ENCODE measurements at places on chromosomes 13 and 19.

GRCh38 chr19:3986260-3987041 lies 1.2 kb upstream of the EEF2 start:
- DNase-seq = peak; percentile 64

GRCh38 chr13:37878921-37879320 lies 9.3 kb upstream of the TRPC4 start:
- no peak for DNase-seq

- no peak for DNase-seq
Measured at GRCh38 chr13:111859354-111860230, 207.4 kb upstream of the SOX1 start.

DNA sequence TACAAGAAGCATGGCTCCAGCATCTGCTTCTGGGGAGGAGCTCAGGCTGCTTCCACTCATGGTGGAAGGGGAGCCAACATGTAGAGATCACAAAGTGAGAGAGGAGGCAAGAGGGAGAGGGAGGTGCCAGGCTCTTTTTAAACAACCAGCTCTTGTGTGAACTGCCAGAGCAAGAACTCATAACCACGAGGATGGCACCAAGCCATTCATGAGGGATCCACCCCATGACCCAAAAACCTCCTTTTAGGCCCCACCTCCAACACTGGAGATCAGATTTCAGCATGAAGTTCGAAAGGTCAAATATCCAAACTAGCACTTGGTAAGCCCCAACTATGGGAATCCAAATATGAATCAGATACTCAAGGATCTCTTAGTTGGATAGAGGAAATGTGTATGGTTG lies 131.2 kb downstream of the RXFP2 start:
- no peak for DNase-seq

- peak; percentile 71 for DNase-seq
Measured at GRCh38 chr19:7904074-7905020, 670 bp downstream of the MAP2K7 start.

DNA sequence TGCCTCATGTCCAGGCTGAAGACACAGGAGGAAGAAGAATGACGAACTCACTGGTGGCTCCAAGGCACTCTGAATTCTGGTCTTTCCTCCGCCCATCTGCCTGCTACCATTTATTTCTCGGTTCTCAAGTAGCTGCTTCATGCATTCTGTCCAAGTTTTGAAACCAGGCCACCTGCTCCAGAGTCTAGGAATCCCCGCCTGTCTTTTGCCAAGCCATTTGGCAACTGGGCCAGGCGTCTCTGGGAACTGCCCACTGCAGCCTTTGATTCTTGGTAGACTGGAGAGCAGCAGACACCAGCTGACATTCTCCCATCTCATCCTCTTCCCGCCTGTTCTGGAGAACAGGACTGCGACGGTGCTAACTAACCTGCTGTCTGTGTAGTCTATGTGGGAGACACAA lies 10.8 kb downstream of the SLC35E1 start:
- DNase-seq = no peak

DNA sequence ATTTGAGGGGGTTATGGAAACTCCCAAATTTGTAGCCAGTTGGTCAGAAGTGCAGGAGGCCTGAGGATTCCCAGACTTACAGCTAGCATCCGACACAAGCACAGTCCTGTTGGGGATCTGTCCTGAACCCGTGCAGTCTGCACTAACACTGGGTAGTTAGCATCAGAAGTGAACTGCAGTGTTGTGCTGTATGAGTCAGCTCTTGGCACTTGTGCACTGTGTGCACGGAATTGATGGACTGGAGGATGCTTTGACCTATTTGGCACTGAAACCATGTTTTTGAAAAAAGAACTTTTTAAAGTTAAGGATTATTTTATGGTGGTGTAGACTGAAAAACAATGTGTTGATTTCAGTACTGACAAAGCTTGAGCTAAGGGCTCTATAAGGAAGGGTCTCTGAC lies 279.0 kb downstream of the NHLRC3 start:
- DNase-seq = no peak

GRCh38 chr13:110305949-110306339 lies 1.0 kb downstream of the COL4A1 start:
- DNase-seq = no peak

DNA sequence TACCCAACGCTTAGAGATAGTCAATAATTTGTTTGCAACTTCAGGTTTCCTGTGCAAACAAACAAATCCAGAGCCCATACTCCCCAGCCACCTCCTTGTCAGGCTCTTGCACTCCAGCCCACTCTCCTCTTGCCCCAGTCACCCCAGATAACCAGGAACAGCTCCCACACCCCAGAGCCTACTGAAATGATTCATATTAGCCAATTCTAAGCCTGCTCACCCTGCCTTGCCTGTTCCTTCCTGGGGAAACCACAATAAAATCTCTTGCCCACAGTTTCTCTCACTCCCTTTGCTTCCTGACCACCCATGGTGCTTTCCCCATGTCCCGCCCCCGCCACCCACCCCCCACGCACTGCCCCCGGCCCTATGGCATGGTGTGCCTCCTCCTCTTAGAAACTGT lies 3.8 kb upstream of the ACTL9 start:
- DNase-seq = no peak

- no peak for DNase-seq
Measured at GRCh38 chr13:35672611-35673010, 196.1 kb upstream of the MAB21L1 start.

DNA sequence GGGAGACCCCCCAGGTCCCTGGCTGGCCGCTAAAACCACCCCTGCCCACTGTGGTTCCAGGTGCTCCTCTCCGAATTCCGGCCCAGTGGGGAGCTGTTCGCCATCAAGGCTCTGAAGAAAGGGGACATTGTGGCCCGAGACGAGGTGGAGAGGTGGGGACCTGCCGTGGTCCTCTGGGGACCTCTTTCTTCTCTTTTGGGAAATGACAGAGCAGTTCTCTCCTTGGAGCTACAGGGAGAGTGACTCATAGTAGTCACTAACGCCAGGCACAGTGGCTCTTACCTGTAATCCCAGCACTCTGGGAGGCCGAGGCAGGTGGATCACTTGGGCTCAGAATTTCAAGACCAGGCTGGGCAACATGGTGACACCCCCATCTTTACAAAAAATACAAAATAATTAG lies 7.3 kb downstream of the PTGER1 start:
- DNase-seq = no peak

Data from memory B cell (primary cell).